ENCODE measurements at places on chromosomes 6 and 20.
A peak's percentile ranks its signal among the peaks of the same experiment; 100 is the strongest.

- no peak for DNase-seq
Observed at GRCh38 chr20:57179265-57179664, 87.2 kb downstream of the BMP7 start.

- DNase-seq: no peak
Observed at GRCh38 chr20:24016607-24017457, 28.3 kb upstream of the GGTLC1 start.

- DNase-seq: no peak
Observed at GRCh38 chr6:63640062-63640461, 4.5 kb downstream of the PHF3 start.

- DNase-seq: no peak
Observed at GRCh38 chr6:111850295-111850937, 22.8 kb downstream of the FYN start.

- DNase-seq: peak; percentile 61
Observed at GRCh38 chr6:33298773-33299236, at the start of gene RGL2. TSS of gene RGL2 (minus strand) at chr6:33298942. CDS start at chr6:33298610, 332 bp downstream.
